ENCODE measurements at places on chromosomes 7 and 10.

DNA sequence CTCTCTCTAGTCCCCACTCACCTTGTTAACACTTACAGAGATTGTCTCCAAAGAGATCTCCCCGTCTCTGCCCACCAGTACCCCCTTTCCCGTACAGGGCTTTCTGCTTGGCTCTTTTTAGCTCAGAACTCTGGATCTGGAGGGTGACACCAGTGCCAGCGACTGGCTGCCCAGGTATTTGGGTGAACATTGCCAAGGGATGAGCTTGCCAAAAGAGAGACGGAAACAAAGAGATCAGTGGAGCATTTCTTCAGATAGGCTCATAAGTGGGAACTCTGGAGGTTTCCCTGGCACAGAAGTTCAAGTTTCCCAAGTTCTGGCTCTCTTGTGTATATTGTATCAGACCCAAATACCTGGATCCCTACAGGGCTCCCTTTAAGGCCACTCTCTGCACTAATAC, 30.0 kb downstream of the STRIP2 start:
- DNase-seq, result no peak

DNA sequence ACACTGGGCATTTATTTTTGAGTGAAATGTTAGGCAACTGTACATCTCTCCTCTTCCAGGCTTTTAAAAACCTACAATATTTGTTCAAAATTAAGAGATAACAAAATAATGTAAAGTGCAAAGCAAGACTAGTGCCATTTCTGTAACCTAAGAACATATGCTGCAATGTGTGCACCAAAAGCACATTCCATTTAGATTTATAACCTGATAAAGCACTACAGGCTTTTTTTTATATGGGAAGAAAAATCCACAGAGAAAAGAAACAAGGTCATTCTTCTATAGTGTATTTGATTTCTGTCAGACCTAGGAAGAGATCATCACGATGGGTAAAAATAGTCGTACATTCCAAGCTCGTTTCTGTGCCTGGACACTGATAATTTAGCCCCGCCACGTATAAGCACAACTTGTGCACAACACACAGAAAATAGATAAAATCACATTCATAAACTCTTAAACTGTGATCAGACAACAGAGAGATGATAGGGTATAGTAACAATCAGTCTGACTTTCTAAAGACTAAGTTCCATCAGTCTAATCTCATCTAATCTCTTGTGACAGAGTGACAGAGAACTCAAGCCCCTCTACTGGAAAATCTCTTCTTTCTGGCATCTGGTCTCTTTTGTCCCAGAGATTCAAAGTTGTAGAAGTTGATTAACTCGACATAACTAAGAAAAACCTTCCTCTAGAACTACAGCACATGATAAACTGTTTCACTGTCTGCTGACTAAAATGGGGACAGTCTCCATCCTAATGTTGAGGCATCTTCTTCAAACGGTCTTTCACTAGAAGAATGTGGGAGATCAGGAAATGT, 6.7 kb downstream of the LAMB1 start:
- no peak for DNase-seq

GRCh38 chr10:128866551-128866950, 600.5 kb upstream of the MGMT start:
- no peak for DNase-seq

- no peak for DNase-seq
Observed at GRCh38 chr10:63369711-63370110, 96.1 kb downstream of the JMJD1C start.

DNA sequence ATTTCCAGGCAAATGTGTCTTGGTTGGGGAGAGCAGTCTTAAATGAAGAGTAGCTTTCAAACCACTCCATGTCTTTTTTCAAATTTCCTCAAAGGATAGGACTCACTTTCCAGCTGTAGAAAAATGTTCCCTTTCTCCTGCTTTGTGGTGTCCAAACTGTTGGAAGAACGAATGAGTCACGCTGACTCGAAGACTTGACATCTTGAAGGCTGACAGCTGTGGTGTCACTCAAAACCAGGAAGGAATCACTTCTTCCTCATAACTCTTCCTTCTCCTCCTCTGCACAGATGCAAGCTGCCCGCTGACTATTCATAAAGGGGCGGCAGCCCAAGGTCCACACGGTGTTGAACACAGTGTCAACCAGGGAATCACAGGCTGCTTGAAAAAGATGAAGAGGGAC, 19.2 kb downstream of the PLA2G12B start:
- no peak for DNase-seq

GRCh38 chr7:29480934-29481651, 82.5 kb upstream of the PRR15 start:
- no peak for DNase-seq

- DNase-seq, result no peak
Observed at GRCh38 chr10:51377932-51378599, 303.8 kb downstream of the PRKG1 start.

DNA sequence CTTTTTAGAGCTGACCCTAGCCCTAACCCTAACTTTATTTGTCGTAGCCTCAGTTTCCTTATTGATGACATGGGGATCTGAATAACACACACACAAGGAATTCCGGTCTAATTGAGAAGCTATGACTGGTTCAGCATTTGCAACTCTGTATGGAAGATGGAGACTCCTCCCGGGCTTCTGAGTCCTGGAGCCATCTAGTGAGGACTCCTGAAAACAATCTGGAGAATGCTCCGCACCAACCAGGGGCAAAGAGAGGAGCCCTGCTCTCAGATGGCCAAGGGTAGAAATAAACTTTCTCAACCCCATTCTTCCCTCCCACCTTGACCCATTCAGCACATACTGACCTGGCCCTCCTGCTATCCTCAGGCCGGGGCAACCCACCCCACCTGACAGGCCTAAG, 26.4 kb downstream of the MBL2 start:
- no peak for DNase-seq

DNA sequence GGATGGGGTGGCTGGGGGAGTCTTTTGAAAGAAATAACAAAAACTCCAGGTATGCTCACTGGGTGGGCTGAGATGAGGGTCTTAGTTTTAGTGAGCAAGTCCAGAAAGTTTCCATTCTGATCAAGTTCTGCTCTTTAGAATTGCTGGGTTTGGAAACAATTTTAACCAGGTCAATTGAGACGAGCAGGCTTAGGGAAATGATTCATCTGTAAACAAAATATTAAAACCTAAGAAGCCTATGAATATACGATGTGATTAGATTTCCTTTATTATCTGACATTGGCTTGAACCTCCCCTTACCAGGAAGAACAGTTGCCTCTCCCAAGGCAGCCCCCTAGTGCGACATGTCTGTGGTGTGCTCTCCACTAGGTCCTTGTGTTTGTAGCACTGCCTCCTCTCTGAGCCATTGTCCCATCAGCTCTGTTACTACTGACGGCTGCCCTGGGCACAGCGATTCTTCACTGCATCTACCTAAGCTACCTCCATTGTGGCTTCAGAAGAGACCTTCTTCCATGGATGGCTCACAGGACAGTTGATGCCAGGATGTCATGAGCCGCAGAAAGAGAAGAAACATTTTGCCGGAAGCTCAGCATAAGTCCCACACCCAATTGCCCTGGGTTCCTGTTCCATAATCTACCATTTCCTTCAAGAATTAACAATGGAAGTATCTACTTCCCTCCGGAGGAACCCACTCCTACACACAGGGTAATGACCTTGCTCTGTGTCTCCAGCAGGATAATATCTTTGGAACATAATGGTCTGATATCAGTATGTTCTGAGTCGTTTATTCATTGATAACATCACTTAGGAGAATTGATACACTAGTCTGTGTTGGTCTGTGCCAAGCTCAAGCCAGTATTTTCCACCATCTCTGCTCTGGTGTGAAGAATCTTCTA, 95.1 kb upstream of the ITGB1 start:
- no peak for DNase-seq

- DNase-seq, result no peak
Observed at GRCh38 chr10:2620827-2621521, 446.4 kb upstream of the PFKP start.

GRCh38 chr7:131765575-131765974, 209.1 kb upstream of the PODXL start:
- DNase-seq, result no peak

DNA sequence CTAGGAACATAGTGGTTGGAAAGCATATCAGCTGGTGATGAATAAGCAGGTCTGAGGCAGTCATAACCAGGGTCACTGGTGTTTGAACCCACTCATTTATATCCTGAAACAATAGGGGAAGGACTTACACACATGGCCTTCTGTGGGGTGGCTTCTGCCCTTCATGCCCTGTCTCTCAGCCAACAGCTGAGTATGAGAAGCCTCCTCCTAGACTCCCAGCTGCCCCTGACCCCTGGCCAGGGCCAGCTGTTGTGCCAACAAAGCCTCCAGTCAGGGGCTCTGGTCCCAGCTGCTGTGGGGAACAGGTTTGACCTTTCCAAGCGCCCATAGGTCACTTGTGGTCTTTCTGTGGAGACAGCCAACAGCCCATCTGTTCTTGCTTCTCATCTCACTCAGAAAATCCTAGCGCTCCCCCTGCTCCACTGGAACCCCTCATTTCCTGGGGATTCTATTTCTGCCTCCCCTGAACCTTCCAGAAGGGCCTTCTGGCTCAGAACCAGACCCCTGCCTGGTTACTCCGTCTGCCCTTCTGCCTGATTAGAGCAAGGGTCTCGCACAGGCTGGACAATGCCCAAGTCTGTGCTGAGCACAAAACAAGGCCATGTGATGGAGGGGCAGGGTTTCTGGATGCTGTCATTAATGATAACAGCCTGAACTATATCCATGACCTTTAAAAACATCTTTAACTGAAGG, 9.7 kb upstream of the PURB start:
- DNase-seq, result no peak

GRCh38 chr7:1887251-1887650, 217.2 kb downstream of the ELFN1 start:
- DNase-seq, result no peak

DNA sequence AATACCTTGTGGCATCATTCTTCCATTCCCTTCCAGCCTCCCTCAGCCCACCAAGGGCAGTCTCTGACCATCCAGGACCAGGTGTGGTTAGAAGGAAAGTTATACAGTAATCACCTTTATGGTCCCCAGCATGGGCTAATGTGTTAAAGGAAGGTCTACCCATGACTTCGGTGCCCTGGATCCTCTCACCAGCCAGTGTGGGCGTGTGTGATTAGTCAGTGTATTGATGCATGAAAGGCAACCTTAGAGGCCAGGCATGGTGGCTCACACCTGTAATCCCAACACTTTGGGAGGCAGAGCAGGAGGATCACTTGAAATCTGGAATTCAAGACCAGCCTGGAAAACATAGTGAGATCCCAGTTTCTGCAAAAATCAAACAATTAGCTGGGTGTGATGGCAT, 88.9 kb downstream of the APBB1IP start:
- DNase-seq, result no peak

GRCh38 chr7:4010923-4011656, 671.0 kb upstream of the FOXK1 start:
- DNase-seq, result no peak

DNA sequence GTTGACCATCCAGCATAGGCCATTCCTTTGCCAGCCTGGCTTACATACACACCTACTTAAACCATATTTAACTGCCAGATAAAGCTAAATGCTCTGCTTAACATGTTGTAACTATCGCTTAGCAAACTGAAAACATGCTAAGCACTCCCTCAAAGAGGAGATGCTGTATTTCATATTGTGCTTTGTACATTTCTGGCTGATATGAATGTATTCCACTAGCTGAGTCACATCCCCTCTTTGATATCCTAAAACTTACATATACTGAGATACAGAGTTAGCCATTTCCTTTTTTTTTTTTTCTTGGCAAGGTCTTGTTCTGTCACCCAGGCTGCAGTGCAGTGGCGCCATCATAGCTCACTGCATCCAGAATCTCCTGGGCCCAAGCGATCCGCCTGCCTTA, 99.4 kb downstream of the TPST1 start:
- no peak for DNase-seq

GRCh38 chr7:155507576-155507975, 38.8 kb downstream of the CNPY1 start:
- DNase-seq, result no peak

DNA sequence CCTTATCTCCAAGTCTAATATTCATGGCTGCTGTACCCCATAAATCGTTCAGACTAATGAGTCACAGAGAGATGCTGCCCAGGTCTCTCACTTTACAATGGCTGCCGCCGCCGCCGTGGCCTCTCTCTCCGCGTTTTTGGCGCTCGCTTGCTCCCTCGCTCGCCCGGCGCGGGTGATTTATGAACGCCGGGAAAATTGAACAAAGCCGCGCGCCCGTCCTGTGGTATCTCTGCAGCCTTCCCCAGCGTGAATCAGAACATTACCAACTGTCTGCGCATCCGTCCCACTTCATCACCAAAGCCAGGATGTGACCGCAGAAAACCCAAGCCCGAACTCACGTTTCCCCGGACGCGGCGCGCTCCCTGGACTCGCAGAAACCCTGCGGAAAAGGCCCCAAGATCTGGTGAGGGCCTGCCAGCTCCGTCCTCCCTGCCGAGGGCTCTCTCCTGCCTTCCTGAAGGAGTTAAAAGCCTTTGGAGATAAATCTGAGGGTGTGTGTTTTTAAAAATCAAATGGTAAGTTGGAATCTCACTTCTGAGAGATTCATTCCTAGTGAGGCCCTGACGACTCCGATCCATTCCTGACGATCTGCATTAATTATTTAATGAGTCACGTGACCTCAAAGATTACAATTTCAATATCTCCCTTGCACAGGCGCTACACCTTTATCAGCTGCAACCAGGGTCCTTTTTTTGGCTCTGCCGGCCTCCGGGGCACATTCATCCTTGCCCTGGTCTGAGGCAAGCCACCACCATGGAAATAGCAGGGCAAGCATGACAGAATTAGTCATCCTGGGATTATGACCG, 6.3 kb downstream of the HOXA4 start:
- DNase-seq, result no peak

DNA sequence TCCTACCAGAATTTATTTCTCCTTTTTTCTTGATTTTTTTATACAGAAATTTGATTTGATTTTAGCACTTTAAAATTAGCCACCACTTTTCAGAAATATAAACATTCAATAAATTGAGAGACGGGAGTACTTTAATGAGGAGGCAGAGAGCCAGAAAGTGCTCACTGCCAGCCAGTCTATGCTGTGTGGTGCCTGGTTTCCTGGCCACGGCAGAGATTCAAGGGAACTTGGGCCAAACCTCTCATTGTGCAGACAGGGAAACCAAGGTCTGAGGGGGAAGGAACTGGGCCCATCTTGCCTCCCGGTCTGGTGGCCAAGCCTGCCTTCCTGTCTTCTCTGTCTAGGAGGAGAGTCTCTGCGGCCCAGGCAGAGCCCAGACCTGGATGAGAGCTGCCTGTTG, 25.9 kb downstream of the ADAMTS14 start:
- DNase-seq, result no peak

DNA sequence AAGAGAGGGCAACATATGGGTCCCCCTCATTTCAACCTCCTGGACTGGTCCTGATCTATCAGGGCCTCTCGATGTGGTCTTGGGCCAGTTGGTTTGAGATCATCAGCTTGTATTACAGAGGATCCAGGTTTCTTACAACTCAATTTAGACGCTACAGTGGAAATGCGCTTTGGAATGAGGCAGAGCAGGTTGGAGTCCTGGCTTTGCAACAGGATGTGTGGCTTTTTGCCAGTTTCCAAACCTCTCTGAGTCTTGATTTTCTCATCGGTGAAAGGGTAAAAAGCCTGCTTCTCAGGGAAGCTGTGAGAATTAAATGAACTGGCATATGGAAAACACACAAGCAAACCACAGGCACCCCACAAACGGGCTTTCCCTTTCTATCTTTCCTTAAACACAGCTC, 37.5 kb upstream of the MKI67 start:
- DNase-seq, result no peak
